ENCODE measurements at places on chromosomes 3 and 15.

GRCh38 chr15:86493884-86494283, 414.2 kb downstream of the AGBL1 start:
- DNase-seq, result no peak

DNA sequence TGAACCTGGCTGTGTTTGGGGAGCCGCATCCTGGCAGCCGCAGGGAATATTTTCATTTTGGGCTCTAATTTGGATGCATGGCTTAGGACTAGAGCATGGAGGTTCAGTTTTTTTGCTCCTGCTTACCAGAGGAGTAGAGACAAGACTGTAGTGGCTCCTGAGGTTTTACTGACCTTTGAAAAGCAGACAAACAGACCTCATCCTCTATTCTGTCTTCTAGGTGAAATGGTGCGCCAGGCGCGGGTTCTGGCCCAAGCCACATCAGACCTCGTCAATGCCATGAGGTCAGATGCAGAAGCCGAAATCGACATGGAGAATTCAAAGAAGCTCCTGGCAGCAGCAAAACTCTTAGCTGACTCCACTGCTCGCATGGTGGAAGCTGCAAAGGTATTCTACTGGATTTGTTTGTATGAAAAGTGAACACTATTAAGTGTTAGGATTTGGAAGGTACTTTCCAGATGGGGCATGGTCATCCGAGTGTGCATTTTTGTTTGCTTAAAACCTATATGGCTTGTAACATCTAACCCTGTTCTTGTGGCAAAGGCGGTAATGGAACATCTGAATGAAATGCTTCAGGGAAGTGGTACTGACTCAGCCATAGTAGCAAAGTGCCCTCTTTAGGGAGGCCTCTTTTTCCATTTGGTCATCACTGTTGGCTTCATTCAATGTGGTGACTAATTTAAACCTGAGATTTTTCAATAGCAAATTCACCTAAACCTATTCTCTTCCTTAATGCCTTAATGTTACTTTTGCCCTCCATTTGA, 330.7 kb upstream of the TPM1 start:
- DNase-seq, result no peak

- no peak for DNase-seq
Observed at GRCh38 chr3:132997404-132998185, 40.6 kb upstream of the TMEM108 start.

DNA sequence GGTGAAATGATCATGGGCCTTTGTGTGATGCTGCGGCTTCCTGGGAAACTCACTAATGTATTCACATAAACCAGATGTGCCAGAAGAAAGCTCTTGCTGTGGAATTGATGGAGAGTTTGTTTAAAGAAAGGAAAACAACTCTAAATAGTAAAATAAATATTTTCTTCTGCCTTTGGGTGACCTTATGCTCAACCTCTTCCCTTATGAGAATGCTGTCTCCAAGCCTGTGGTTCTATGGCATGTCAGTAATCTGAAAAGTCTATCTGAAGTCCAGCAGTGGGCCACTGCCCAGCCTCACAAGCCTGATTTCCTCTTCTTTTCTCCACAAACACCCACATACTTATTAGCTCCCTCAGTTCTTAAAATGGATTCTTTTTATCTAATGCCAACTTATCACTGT, 49.9 kb upstream of the PHLDB2 start:
- DNase-seq, result no peak

DNA sequence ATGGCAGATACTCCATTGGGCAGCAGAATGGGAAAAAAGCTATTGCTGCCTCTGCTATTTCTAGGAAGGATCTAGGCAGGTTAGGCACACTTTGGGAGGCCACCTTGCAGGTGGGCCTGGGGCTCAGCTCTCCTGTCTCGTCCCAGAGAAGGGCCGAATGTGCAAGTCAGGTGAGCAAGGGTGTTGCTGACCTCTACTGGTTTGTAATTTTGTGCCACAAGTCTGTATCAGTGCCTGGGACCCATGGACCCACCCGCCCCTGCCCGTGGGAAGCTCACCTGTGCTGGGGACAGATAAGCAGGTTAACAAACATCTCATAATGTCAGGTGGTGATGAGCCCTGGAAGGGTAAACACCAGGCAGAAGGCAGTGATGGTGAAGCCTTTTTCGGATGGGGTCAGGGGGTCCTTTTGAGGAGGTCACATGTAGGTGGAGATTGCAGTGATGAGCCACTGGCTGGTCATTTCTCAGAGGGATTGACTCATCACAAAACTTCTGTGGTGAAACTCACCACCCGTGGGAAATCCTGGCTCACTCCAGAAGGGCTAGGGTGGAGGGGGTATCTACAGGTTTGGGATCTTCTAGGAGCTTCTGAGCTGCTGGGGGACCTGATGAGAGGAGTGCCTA, 161.3 kb downstream of the KLF13 start:
- no peak for DNase-seq

- DNase-seq, result no peak
Observed at GRCh38 chr3:53166206-53166605, 5.2 kb downstream of the PRKCD start.

DNA sequence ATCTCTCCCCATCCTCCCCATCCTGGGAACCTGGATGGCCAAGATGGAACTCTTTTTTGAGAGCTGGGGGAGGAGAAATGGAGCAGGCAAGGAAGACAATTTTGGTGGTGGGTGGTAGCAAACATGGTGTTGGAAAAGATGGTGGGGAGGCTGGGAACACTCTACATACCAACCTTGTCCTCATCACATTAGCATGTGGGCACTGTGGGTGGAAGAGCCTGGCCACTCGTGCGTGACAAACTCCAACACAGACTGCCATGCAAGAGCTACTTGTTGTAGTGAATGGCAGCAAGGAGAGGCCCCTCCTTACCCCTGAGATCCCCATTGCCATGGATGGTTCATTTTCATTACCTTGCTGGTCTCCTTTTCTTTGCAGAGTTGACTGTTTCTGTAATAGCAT, 262.6 kb downstream of the RPLP1 start:
- no peak for DNase-seq

GRCh38 chr3:139248593-139249255, 95.1 kb upstream of the MRPS22 start:
- DNase-seq, result no peak

DNA sequence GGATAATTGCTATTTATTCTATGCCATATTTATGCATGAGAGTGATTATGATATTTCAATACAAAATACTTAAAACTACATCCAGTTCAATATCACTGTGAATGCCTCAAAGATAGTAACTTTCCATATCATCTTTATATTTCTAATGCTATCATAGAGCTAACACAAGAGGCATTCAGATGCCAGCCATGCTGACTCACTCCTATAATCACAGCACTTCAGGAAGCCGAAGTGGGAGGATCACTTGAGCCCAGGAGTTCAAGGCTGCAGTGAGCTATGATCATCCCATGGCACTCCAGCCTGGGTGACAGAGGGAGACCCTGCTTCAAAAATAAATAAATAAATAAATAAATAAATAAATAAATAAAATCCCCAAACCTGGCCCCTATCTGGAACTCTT, 498.7 kb downstream of the EPHA3 start:
- DNase-seq, result no peak

GRCh38 chr3:195774917-195775316, 36.8 kb downstream of the MUC4 start:
- peak; percentile 14 for DNase-seq

GRCh38 chr3:98583766-98584165, 9.6 kb downstream of the CPOX start:
- no peak for DNase-seq

DNA sequence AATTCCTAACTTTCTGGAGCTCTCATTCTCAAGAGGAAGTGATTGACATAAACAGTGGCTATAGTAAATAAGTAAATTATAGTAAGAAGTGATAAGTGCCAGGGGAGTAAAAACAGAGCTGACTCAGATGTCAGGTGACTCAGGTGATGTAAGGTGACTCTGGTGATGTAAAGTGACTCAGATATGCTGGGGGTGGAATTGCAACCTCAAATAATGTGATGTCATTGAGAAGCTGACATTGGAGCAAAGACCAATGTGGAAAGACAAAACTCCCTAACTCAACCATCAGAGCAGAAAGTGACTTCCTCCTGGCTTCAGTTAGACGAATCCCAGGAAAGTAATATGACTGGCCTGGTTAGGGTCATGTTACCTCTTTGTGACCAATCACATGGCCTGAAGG, 144.2 kb upstream of the SNTN start:
- DNase-seq, result no peak

GRCh38 chr3:142366434-142366833, 81.4 kb downstream of the XRN1 start:
- DNase-seq, result no peak

- no peak for DNase-seq
Observed at GRCh38 chr3:63046580-63046979, 171.4 kb upstream of the CADPS start.

GRCh38 chr3:10935846-10936631, 56.5 kb upstream of the SLC6A1 start:
- no peak for DNase-seq

DNA sequence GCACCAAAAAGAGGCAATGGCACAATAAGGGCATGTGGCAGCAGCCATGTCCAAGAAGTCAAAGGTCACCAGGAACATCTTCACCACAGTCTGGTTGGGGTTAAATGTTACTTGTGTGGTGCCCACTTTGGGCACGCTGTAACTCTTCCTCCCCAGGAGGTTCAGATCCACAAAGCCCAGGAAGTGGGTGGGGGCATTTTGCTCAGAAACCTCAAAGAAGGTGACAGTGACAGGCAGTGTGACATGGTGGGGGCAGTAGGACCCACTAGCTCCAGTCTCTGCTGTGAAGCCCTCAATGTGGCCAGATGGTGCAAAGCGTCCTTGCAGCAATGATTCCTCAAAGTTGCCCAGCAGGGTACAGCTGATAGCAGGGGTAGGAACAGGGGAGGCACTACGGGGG, 5.8 kb downstream of the ZNF80 start:
- no peak for DNase-seq

DNA sequence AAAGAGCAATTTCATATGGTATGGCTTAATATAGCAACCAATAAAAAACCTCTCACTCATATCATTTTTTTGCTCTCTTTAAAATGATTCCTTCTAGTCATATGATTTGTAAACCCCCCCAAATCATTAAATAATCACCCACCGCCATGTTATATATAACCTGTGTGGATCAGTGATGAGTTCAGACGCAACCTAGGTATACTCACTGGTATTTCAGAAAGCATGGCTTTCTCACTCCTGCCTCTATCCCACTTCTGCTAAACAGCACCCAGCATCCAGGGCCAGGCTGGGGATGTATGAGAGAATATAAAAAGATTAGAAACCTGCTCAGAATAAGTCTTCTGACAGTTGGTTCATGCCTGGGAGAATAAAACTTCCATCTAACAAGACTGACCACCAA, 172.3 kb upstream of the PRICKLE2 start:
- DNase-seq, result no peak

- no peak for DNase-seq
Observed at GRCh38 chr3:185948292-185948691, 10.5 kb upstream of the TRA2B start.

GRCh38 chr15:96958721-96959120, 628.2 kb downstream of the NR2F2 start:
- DNase-seq, result no peak

- no peak for DNase-seq
Observed at GRCh38 chr15:93759629-93760028, 471.7 kb upstream of the MCTP2 start.

DNA sequence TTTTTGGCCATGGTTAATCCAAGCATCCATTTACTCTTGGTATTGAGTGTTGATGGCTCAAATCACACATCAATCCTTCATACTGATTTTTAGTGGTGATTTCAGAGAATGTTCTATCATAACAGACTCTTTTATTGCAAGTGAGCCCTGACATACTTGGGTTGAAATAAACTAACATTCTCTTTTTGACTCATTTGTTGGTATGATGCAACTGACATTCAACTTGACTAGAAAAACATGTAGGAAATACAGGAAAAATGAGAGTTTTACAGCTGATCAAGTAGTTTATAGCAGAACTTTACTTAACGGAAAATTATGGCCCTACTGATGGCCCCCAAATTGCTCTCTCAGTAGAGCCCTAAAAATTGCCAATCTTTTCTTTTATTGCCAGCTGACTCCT, 173.9 kb upstream of the CD96 start:
- DNase-seq, result no peak

- DNase-seq, result no peak
Observed at GRCh38 chr3:172520301-172520831, 2.9 kb downstream of the TNFSF10 start.

DNA sequence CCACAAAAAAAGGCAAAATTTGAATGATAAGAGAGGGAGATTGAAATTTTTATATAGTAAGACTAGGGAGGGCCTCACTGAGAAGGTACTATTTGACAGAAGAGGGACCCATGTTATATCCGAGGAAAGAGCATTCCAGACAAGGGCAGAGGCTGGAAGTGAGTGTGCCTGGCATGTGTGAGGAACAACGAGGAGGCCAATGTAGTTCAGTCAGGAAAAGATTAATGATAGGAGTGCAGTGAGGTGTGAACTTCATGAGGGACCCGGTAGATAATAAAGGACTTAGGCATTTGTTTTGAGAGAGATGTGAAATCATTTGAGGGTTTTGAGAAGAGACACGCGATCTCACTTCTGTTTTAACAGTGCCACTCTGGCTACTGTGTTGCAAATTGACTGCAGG, 36.3 kb downstream of the ASTE1 start:
- DNase-seq, result no peak

DNA sequence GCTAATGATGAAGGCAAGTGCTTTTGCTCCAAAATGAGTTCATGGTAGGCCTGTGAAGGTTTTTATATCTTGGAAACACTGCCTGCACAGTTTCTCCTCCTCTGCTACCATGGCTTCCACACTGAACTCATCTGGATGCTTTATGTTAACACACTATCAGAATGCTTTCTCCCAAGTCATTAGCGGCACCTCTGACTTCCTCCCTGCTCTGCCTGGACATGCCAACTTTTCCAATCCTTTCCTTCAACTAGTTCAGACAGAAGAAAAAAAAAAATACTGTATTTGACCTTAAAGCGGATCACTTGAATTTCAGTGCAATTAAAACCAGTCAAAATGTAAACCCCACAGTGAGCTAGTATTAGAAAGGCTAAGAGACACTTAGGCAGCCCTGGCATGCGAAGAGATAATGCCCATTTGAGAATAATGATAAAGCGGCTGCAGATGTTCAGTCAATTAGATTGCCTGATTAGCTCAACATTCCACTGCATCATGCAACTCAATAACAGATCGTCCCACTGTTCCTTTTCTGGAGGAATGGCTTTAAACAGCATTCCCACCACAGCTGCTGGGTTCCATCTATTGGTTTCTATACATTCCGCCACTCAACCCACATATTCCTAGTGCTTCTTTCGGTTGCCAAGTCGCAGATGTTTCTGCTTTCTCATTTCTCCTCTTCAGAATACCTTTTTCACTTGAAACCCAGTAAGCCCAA, 51.7 kb downstream of the CNTN3 start:
- DNase-seq, result no peak

DNA sequence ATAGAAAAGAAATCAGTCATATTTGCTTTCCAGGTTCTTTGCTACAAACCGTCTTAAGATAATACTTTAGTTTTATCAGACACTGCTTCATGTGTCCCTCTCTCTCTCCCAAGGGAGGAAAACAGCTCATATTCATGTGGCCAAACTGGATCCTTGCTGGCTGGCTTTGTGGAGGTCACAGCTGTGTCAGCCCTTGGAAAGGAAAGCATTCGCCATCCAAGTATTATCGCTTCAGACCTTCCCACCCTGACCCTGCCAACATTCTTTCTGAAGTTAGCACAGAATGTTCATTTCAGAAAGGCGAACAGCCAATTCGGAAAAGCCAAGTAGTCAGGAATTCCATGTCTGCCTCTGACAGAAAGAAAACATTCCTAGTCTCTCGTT, 213.6 kb downstream of the FEZF2 start:
- DNase-seq, result no peak

- no peak for DNase-seq
Observed at GRCh38 chr3:193129607-193130006, 111.4 kb upstream of the PLAAT1 start.
